Peyer's patch (tissue), 4 donors: ENCODE measurements at places on chromosomes 4 and X. TPM values are rescaled to one million over a fixed set of nuclear protein-coding genes. Genes with fewer than 3 reads are reported as not detected.

- DNase-seq: peak; percentile 60
These were observed 17.5 kb downstream of the CFAP99 start for GRCh38 chr4:2436301-2436700.

GRCh38 chr4:107449611-107450369 is 270.2 kb downstream of the PAPSS1 start:
- DNase-seq: no peak

DNA sequence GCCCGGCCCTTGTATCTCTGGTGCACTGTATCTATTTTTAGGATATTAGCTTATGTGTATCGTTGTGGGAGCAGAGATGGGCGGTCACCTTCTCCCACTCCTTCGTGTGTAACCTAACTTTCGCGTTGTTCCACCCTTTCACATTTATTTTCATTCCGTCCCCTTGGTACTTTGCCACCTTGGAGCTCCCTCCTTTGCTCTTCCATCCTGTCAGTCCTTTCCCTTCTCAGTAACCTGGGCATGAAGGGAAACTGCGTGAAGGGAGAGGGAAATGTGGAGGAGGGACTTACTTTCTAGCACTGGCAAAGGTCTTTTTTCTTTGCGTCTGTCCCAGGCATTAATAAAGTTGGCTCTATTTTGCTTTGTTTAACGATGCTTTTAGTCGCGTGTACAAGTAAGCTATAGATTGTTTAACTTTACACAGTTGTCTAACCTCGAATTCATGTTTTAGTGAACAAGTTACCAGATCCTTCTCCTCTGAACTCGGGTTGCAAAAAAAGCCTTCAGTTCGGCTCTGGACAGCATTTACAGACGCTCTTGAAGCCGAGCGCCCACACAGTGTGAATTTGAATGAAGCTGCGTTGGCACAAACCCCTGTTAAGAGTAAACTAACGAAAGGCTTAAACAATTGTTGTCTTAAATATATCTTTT is 3.9 kb downstream of the PCDH10 start:
- DNase-seq: no peak

DNA sequence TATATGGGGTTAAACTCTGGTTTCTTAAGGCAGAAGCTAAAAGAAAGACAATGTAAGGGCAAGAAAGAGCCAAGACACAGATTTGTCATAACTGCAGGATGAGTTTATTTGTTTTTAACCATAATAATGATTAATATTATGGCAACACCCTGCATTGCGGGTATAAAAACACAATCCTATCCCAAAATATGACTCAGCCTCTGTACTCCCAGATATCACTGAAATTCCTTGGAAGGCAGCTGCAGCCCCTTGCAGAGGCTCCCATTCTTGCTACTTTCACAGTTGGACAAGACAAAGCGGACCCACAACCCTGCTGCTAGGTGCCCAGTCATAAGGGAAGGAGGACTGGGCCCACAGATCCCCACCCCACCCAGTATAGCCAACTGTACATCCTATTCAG is 20.4 kb upstream of the FGF16 start:
- DNase-seq: no peak

GRCh38 chr4:8917321-8917811 is 45.7 kb upstream of the HMX1 start:
- DNase-seq: no peak

GRCh38 chr4:73303711-73304110 is 45.1 kb upstream of the ANKRD17 start:
- no peak for DNase-seq

DNA sequence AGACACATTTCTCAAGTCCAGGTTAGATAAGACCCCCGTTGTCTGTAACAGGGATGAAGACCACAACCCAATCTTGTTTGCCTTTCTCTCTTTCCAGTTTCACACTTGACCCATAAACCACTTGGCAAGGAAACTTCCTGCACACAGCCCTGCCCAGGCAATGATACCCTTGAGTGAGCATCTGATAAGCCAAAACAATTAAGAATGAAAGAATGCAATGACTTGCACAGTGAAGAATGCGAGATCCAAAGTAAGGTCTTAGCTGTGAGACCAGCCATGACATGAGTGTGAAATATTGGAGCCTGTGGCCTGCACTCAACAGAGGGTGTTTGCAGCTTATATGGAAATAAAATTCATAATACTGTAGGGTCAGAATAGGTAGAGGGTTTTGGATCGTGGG is 37.9 kb upstream of the MXRA5 start:
- DNase-seq: no peak

GRCh38 chr4:96598465-96598864 is 758.6 kb downstream of the PDHA2 start:
- no peak for DNase-seq

DNA sequence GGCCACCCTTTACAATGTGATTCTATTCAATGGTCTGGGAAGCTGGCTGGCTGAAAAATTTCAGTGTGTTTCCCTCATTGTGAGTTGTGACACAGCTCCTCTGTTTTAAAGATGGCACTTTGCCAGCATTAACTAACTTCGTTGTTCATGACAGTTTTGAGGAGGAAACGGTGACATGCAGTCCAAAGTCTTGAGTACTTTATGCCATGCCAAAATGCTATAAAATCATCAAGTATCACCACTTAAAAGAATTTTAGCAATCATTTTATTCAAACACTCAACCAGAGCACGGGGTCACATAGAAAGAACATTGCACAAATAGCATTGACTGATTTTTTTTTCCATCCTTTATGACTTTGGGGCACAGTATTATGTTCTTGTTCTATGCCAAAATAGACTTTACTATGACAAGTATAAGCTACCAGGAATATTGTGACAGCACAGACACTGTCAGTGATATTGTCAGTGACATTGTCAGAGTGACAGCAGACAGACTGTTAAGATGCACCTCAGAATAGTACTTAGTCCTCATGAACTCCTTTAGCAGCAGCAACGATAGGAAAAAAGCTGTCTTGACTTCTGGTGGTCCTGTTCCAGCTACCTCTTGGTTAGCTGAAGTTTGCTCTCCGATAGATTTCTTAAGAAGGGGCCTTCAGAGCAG is 46.7 kb downstream of the CXCL13 start:
- no peak for DNase-seq

GRCh38 chr4:186345184-186345583 is 79.2 kb downstream of the F11 start:
- DNase-seq: no peak

DNA sequence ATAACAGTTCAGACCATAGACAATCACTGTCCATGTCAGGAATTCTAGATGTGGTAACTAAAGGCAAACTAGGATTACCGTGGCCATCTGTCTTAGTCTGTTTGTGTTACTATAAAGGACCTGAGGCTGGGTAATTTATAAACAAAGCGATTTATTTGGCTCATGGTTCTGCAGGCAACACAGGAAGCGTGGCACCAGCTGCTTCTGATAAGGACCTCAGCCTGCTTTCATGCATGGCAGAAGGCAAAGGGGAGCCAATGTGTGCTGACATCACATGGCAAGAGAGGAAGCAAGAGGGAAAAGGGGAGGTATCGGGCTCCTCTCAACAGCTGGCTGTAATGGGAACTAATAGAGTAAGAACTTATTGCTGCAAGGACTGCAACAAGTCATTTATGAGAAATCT is 376.7 kb downstream of the GPM6A start:
- no peak for DNase-seq

DNA sequence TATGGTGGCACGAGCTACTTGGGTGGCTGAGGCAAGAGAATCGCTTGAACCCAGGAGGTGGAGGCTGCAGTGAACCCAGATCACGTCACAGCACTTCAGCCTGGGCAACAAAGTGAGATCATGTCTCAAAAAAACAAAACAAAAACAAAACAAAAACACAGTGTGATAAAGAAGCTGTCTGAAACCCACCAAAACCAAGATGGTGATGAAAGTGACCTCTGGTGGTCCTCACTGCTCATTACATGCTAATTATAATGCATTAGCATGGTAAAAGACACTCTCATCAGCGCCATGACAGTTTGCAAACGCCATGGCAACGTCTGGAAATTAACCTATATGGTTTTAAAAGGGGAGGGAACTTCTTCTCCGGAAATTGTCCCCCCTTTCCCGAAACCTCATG is 29.4 kb upstream of the OPHN1 start:
- DNase-seq: no peak

GRCh38 chrX:68203646-68204045 is 229.6 kb downstream of the OPHN1 start:
- no peak for DNase-seq

- DNase-seq: peak; percentile 38
These were observed 8.5 kb downstream of the MXD4 start for GRCh38 chr4:2253160-2254084.

- no peak for DNase-seq
These were observed 13.2 kb upstream of the SOD3 start for GRCh38 chr4:24781999-24782745.

GRCh38 chr4:3436798-3437581 is 4.8 kb upstream of the HGFAC start:
- DNase-seq: peak; percentile 64

DNA sequence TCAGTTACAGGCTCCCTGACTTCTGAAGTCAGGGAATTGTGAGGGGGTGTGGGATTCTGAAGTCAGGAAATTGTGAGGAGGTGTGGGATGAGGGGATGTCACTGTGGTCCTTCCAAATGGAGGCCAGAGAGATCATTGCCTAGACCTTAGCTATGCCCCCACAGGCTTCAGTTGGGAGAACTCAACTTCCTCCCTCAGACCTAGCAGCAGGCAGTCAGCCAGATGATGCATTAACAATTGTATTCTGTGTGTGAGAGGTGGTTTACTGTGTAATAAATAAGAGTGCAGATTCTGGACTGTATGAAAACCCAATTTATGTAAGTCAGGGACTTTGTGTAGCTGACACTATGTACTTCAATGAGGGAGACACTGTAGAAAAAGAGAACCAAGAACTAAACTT is 65.7 kb downstream of the FREM3 start:
- no peak for DNase-seq

GRCh38 chrX:108439426-108439942 is at the start of gene COL4A5:
COL4A5 (plus strand) TSS chrX:108439838; CDS start chrX:108440126, 288 bp downstream.
- no peak for DNase-seq

GRCh38 chrX:100915562-100915961 is 13.2 kb downstream of the XKRX start:
- no peak for DNase-seq

DNA sequence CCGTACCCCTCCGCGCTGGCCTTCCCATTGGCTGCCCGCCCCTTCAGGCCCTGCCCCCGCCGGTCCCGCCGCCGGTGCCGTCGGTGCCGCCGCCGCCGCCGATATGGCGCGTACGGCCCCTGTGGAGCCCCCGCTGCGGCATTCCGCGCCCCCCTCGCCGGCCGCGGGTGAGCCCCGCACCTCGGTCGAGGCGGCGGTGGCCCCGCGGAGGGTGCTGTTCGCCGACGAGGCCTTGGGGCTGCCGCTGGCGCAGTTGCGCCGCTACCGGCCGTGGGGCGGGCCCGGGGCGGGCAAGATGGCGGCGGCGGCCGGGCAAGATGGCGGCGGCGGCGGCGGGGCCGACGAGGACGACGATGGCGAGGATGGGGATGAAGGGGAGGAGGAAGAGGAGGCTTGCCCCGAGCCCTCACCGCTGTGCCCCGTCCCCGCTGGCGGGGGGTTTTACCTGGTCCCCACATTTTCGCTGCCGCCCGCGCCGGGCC is at the start of gene PPP1R3F:
Gene PPP1R3F (plus strand): TSS at position 27 of the 482 bp plus-strand sequence. CDS start 77 bp downstream, at position 104.
- DNase-seq: no peak

- no peak for DNase-seq
These were observed 22.8 kb downstream of the MEPE start for GRCh38 chr4:87855559-87855958.

GRCh38 chrX:101462892-101463291 is 22.4 kb upstream of the ARMCX4 start:
- no peak for DNase-seq

GRCh38 chr4:170248029-170248428 is 158.3 kb upstream of the AADAT start:
- no peak for DNase-seq

- no peak for DNase-seq
These were observed 37.4 kb upstream of the SPON2 start for GRCh38 chr4:1209821-1210220.

- no peak for DNase-seq
These were observed at the start of gene SPOCK3 for GRCh38 chr4:167234316-167234881. SPOCK3 (minus strand) TSS chr4:167234494.

- DNase-seq: no peak
These were observed 300.5 kb downstream of the TRIML1 start for GRCh38 chr4:188439641-188440311.

- DNase-seq: no peak
These were observed 2.9 kb upstream of the FTSJ1 start for GRCh38 chrX:48472851-48473703.

- no peak for DNase-seq
These were observed 433.2 kb upstream of the ZFP42 start for GRCh38 chr4:187562345-187562744.

GRCh38 chrX:71282514-71283402 is 677 bp upstream of the NONO start:
- DNase-seq: no peak

DNA sequence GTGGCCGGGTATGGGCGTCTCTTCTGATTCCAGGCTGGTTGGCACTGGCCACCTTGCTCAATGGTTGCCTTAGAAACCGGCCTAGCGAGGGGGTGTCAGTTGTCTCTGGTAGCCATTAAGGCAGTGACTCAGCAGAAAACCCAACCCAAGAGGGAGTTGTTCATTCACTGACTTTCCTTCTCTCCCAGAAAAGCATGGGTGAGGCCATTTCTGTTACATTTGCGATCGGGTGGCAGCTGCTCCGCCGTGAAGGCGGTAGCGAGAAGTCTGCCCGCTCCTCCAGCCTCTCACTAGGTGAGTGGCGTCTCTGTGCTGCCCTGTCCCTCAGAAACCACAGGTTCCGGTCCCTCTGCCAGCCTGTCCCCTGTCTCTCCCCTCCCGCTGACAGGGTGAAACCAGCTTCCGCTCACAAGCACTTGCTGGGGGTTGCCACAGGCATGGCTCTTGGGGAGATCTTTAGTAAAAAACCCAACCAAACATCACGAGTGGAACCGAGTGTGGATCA is 17.4 kb downstream of the IRAK1 start:
- peak; percentile 77 for DNase-seq

DNA sequence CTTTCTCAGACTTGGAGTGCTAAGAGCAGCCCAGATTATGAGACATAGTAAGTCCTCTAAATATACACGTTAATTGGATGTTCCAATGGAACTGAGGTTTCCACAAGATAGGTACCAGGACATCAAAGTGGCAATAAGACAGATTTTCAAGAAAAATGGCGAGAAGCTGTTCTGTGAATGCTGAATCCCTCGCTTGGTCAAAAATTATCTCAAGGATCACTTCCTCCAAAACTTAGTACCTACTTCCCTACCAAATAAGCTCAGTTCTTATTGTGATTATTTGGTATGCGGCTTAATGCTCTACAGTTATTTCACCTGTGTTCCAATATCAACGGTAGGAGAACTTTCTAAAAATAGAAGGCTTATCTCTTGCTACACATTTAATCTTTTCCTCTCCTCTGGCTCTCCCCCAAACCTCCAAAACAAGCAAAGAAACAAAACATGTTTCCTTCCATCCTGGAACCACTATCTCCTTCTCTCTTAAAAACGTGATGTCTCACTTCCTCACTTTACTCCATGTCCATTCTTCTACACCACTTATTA is 14.7 kb downstream of the PDGFC start:
- no peak for DNase-seq

GRCh38 chr4:41104155-41104554 is 110.2 kb downstream of the APBB2 start:
- DNase-seq: no peak

Gene F11
- total RNA-seq: not detected

Gene SMIM31
- 16.5 TPM for total RNA-seq

Gene ADAMTS3
- total RNA-seq: 0.54 TPM

Gene FGFR3
- 69.9 TPM for total RNA-seq

Gene NHSL2
- total RNA-seq: 0.53 TPM

Gene SHISA3
- total RNA-seq: 1.4 TPM

Gene NAP1L3
- total RNA-seq: not detected

Gene MID2
- total RNA-seq: 4.9 TPM
